Retina (tissue), 1 donor: ENCODE measurements at places on chromosomes 4 and X.

- no peak for DNase-seq
Observed at GRCh38 chr4:159232465-159233106, 129.7 kb downstream of the RAPGEF2 start.

DNA sequence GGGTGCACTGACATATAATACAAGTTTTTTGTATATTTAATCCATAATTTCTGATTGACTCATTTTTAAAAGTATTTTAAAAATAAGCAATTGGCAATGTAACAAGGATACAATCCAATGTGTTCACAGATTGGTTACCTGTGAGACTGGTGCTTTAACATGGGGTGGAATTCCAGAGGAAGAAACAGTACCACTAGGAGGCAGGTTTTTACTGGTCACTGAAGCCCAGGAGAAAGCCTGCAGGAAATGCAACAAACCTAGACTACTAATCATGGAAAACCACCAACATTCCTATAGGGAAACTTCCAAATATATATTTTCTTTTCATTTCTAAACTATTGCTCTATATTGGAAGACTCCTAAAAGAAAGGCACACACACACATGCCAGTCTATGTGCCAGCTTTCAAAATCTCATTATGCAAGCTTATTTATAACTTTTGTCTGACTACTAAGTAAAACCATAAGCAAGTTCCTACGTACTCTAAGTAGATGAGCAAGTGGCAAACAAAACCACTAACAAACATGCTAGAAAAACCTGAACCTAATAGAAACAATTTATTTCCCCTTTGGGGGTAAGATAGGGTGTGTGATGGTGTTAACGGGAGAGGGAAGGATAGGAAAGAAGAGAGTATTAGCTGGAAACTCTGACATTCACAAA is 19.2 kb downstream of the G3BP2 start:
- DNase-seq = no peak

GRCh38 chr4:58602022-58602421 is 1491.8 kb upstream of the IGFBP7 start:
- DNase-seq = no peak

DNA sequence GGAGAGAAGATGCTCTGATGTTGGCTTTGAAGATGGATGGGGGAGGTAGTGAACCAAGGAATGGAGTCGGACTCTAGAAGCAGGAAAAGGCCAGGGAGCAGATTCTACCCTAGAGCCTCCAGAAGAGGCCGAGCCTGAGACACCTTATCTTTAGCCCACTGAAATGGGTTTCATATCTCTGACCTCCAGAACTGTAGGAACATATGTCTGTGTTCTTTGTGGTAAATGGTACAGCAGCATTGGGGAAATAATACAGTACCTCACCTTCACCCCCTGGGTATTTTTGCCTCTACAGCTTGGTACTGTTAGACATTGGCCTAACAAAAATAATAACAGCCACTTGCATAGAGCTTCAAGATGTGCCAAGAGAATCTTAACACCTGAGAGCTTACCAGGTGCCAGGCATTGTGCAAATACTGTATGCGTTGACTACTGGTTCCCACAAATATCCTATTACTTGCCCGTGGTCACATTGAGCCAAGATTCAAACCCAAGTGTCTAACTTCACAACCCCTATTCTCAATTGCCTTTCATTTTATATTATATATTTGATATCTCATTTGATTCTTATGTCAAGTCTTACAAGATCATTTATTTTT is 57.0 kb upstream of the PGM2 start:
- DNase-seq = no peak

- DNase-seq = no peak
Observed at GRCh38 chr4:148152868-148153625, 289.2 kb downstream of the NR3C2 start.

GRCh38 chr4:95506264-95506663 is 42.5 kb downstream of the UNC5C start:
- DNase-seq = no peak

- DNase-seq = peak; percentile 40
Observed at GRCh38 chrX:11138498-11139390, 27.6 kb downstream of the HCCS start.

- no peak for DNase-seq
Observed at GRCh38 chr4:88729146-88729760, 31.6 kb upstream of the NAP1L5 start.

GRCh38 chrX:96838537-96838936 is 45.2 kb upstream of the RPA4 start:
- no peak for DNase-seq

- DNase-seq = no peak
Observed at GRCh38 chr4:26319949-26320537, 771 bp upstream of the RBPJ start.

DNA sequence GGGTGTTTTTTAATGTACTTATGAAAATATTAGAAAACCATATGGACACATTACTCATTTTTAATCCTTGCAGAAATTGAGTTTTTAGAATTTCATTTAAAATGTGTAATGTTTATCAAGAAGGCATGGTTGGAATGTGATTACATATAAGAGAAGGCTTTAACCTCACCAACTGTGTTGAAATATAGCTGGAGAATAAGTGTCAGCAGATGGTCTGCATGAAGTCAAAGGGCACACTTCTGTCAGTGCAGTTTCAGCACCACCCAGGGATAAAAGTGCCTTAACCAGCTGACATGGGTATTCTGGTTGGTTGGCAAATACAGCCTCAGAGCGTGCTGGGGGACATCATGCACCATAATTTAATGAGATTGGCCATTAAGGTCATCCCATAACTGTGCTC is 21.2 kb upstream of the ANTXR2 start:
- no peak for DNase-seq

GRCh38 chrX:125205918-125206665 is 113.6 kb upstream of the TEX13C start:
- DNase-seq = no peak

DNA sequence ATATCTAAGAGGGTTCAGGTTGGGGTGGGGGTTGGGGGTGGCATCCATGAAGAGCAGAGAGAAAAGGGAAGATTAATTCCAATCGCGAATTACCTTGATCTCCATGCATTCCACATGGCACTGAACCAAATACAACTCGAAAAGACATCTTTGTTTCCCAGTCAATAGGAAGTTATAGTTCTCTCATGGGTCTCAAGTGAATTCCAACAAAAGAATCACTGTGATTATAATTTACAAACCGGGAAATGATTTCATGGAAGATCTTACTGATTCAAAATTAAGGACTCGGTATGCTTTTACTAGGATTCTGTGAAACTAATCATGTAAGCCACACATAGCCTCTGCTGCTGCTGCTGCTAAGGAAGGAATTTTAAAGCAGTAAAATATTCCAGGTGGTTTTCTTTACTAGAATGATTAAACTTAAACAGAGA is 26.6 kb upstream of the AMELX start:
- DNase-seq = no peak

- peak; percentile 39 for DNase-seq
Observed at GRCh38 chr4:153204728-153205648, 745 bp downstream of the TRIM2 start.

DNA sequence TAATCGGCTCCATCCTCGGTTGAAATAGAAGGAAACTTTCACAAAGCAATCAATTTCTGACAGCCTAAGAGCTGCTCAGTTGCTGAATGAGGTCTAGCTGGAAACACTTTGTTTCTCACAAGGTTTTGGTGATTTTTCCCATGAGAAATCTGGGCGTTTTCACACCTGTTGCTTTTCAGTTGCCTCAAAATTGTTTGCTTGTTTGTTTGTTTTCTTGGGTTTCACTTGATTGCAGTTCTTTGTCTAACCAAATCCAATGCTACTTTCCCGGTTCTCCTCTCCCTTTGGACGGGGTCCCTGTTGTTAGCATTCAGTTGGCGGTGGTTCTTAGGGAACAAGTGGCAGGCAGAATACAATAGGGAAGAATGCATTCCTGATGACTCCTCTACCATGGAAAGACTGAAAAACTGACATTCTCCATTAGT is 135.5 kb downstream of the PALLD start:
- peak; percentile 58 for DNase-seq

DNA sequence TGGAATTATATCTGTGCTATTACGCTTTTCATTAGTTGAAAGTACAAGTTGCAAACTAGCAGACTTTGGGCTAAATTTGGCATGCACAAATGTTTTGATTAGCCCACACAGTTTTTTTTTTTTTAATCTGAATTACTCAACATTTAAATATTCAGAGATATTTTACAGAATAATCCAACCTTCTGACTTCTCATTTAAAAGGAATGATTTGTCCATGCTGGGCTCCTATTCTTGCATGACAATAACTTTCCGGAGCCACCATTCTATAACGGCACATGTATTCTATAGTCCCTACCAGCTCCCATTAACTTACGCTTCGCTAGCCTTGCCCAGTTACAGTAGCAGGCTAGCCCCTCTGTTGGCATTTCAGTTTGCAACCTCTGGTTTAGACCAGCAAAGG is 219.3 kb upstream of the FTHL17 start:
- DNase-seq = no peak

DNA sequence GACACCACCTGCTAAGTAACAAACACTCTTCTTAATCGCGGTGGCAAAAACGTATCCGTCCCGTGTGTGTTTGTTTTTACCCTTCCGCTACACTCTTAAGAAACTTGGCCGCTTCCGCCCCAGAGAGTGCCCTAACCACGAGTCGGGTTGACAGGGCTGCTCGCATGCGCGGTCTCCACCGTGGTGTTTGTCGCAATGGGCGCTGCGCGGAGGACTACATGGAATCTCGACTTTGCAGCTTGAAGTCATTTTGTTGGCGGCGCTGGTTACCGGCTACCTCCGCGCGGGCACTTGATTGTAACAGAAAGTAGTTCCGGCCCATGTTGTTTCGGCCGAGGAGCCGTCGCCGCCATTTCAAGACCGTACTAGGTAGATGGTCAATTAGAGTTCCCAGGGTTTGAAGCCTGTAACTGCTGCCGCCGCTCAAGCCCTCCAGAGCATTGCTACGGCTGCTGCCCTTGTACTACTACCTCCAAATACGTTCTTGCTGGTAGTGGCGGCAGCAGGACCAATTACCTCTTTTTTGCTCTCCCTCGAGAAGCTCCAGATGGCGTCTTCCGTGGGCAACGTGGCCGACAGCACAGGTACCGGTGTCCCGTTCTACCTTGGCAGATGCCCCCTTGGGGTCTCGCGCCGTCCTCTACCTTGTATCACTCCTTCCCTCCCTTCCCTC is at the start of gene OGT:
TSS of gene OGT (plus strand) at position 352 of the 673 bp plus-strand sequence. CDS start at position 548, 196 bp downstream.
- DNase-seq = peak; percentile 92

GRCh38 chrX:55702671-55703070 is 14.9 kb upstream of the RRAGB start:
- DNase-seq = no peak

- DNase-seq = no peak
Observed at GRCh38 chrX:39705290-39705689, 392.5 kb downstream of the BCOR start.

DNA sequence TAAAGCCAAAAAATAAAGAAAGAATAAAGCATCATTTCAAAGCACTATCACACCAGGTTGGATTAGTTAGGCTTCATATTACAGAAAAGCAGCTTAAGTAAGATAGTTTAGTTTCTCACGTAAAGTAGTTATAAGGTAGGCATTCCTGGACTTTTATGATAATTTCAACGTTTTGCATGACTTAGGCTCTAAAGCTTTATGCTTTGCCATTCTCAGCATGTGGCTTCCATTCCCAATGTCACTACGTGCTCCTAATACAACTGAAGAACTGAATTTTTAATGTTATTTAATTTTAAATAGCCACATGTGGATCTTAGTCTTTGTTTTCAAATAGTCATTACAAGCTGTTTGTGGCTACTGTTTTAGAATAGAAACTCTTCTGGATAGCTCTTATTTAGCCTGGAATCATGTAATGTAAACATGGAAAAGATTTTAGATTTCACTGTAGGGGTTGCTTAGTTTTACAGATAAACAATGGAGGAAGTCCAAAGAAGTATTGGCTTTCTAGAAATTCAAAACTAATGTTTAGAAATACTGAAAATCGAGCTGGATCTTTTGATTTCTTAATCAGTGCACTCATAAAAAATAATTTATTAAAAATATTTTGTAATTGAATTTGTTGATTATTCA is 710.0 kb downstream of the IL1RAPL1 start:
- DNase-seq = no peak

DNA sequence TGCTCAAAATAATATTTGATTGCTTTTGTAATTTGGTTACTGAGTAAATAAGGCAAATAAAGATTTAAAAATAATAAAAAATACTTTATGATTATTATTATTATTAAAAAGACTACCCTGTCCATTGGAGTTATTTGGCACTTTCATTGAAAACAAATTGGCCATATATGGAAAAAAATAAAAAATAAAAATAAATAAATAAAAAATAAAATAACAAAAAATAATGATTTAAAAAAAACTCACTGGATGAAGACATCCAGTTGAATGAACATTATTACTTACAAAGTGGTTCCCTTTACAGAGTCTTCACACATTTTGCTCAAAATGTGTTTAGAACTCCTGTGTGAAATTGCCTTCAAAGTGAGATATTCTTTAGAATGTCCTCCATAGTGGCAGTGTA is 141.3 kb upstream of the ANXA3 start:
- no peak for DNase-seq

- DNase-seq = no peak
Observed at GRCh38 chr4:84887824-84888223, 78.7 kb downstream of the WDFY3 start.
